Activated CD4-positive, CD25-positive, alpha-beta regulatory T cell treated with anti-CD3 and anti-CD28 coated beads, Interleukin-2, amount 50 U/mL, for 24 hours (primary cell): ENCODE measurements at places on chromosomes 1 and 21.

DNA sequence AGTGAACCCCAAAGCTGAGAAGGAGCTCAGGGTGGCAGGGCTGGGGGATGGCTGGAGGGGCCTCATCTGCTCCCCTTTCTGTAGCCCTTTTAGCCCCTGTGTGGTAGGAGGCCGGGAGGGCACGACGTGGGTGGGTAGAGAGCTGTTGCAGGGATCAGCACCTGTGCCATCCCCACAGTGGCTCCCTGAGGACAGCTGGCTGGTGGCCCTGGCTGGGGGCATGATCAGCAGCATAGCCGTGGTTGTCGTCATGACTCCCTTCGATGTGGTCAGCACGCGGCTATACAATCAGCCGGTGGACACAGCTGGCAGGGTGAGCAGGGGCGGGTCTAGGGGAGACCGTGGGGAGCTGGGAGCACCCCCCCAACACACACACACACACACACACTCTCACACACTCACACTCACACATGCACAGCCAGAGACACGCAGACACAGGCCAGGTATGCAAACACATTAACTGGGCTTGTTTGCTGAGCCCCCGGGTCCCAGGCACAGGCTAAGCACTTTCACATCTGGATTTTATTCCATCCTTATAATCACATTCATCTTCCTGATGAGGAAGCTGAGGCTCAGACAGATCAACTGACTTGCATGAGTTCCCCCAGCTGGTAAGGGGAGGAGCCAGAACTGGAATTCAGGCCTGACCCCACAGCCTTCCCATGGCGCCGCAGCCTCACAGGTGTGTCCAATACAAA lies 2.5 kb downstream of the SLC25A34 start:
- no peak for ATAC-seq

GRCh38 chr1:148293651-148294050 lies 141.6 kb upstream of the NBPF11 start:
- no peak for ATAC-seq

- ATAC-seq, result no peak
Measured at GRCh38 chr21:43827015-43827611, 37.7 kb downstream of the RRP1 start.

GRCh38 chr1:204499511-204500468 lies 5.2 kb upstream of the PIK3C2B start:
- ATAC-seq, result no peak

DNA sequence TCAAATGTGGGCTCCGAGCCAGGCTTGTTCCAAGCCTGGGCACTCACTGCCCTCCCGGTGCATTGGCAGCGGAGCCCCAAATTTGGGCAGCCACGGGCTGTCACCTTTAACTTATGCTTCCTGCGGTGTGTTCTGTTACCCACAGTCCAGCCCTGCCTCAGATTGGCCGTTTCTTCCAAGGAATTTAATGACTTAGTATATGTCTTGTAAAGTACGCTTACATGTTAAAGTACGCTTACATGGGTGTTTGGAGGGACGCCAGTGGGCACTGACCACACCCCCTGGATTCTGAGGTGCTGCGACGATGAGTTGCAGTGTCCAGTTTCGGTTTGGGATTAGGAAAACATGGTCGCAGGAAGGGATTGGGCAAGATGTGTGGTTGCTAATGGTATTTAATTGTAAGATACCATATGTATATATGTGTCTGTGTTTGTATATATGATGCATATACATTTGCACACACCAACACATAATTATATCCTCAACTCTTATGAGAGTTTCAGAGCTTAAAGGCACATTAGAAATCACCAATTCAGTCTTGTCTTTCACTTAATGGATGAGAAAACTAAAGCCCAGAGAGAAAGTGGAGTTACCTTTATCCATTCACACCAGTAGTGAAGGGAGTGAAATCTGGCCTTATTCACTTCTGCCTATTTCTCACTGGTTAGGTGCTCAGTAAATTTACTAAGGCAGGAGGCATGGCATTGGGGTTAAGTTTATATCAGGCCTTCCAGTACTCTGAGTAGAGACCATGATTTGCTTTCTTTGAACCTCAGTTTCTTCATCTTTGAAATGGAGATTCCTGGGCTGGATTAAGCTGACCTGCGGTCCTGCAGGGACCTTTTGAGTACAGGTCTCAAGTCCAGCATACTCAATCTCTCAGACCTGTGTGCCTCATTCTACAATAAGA lies 1.0 kb downstream of the SMYD2 start:
- no peak for ATAC-seq

DNA sequence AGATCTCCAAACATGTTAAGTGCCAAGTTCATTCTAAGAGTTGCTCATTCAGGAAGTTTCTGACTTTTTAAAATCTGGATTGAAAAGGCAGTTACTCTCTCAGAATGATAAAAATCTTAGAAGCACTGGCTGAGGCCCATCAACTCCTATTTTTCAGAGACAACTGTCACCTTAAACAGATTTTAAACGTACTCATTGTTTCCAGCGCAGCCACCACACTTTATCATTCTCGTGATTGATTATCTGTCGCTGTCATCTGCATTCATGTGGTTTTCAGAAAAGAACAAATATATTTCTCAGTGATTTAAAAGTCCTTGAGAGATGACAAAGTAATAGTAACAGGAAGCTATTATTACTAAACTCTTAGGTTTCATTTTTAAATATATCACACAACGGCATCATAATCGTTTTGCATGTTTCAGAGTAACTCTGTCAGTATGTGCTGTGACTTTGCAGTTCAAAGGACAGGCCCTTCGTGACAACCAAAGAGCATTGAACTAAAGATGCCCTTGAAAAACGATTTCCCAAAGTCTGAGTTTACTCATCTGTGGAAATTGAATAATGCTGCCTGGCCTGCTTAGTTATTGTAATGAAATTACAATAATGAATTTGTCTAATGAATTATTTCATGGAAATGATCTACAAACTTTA lies 14.9 kb upstream of the KCNK1 start:
- ATAC-seq, result peak; percentile 86

DNA sequence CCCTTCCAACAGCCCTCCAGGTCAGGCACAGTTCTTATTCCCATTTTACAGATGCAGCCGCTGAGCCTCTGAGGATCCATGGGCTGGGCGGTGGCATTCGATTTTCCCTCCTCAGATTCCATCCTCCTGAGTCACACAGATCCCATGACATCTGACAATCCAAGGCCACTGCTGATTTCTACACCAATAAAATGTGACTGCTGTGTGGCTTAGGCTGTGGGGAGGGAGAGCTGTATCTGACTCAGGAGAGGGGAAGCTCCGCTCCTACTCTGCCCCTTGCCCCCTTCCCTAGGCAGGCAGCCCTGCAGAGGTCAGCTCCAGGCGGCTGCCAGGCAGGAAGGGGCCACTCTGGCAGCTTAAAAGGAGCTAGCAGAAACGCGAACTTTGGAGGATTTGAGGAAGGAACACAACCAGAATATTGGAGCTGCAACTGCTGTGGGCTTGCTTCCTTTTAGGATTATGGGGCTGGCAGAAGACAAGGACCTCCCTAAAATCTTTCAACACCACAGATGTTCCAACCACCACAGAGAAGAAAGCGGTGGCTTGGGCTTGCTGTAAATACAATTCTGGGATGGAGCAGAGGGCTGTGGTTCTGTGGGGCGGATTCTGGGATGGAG lies 50.0 kb downstream of the MRPL37 start:
- no peak for ATAC-seq

DNA sequence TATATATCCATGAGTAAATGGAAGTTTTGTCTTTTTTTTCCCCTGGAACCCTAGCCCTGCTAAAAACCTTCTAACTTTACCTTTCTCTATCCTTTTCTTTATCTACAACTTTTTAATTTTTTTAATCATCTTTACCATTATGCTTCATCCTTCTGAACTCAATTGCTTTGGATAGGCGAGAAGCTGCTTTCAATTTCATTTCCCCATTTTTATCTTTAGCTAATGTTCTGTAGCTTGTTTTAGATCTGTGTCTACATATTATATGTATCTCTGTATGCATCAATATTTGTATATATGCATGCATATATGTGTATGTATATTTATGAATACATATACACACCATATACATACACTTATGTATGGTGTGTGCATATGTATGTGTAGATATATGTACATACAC lies 57.4 kb downstream of the PTPRC start:
- no peak for ATAC-seq
